ENCODE measurements at places on chromosomes 3 and 15.

DNA sequence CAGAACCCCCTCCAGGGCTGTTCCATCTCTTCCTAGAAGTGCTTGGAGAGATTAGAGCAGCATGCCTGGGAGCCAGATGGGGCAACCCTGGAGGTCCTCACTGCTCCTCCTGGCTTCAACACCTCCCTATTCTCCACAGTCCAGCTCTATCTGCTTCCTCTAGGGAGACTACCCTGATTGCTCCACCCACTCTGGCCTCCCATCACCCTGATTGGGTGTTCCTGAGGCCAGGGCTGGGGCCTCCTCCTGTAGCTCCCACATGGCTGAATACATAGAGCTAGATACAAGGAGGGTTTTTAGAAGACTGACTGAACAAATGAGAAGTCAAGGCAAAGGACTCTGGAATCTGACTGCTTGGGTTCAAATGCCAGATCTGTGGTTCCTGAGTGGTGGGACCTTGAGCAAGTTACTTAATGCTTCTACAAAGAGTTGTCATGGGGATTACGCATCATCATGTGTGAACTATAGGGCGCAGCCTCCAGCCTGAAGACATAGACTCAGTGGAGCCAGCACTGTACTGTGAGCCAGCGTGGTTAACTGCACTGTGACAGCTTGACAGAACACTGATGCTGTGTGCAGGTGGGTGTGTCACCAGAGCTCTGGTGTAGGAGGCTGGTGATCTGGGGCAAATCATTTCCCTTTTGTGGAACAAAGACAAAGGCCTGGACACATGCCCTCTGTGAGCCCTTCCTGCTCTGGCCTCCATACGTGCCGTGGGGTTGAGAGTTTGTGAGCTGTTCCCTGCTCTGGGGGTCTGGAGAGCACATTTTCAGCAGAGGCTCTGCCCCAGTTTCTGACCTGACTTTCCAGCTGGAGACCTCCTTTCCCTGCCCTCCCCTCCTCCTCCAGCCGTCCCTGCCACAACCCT lies 74.8 kb downstream of the SCN5A start:
- no peak for DNase-seq

DNA sequence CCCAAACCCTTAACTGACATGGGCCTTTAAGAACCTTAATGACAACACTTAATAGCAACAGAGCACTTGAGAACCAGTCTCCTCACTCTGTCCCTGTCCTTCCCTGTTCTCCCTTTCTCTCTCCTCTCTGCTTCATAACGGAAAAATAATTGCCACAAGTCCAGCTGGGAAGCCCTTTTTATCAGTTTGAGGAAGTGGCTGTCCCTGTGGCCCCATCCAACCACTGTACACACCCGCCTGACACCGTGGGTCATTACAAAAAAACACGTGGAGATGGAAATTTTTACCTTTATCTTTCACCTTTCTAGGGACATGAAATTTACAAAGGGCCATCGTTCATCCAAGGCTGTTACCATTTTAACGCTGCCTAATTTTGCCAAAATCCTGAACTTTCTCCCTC lies 49.9 kb downstream of the PGPEP1L start:
- no peak for DNase-seq

- DNase-seq, result no peak
These were observed 463.9 kb downstream of the MFSD1 start for GRCh38 chr3:159265705-159266104.

GRCh38 chr15:87155771-87156170 lies 1076.1 kb downstream of the AGBL1 start:
- no peak for DNase-seq

DNA sequence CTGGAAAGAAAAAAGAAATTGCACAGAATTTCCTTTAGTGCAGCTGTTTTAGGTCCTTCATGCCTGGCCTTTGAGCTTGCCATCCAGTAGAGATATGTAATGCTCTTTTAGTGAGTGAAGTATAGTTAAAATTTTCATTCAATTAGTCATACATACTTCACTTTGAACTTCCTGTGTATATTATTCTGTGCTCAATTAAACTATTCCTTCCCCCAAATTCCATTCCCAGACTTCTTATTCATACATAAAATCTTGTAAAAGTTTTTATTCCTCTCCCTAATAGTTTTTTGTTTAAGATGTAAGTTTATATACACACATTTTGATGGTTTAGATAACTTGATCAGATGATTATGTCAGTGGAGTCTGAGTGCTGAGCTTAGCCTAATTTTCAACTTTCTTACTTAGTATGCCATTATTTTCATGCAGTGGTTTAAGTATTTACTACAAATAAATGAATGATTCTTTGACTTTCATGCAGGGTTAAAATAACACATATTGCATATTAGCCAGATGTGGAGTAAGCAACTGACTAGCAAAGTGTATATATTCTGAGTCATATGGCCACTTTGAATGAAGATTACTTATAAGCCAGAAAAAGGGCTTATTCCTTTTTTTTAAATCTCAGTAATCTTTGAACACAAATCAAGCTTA lies 42.5 kb upstream of the ABHD10 start:
- DNase-seq, result no peak

GRCh38 chr3:194971965-194972364 lies 286.3 kb downstream of the FAM43A start:
- DNase-seq, result no peak

GRCh38 chr15:47824147-47824546 lies 106.8 kb downstream of the SEMA6D start:
- DNase-seq, result no peak

- no peak for DNase-seq
These were observed 50.0 kb downstream of the TRIM42 start for GRCh38 chr3:140727886-140728285.

GRCh38 chr3:64291345-64291744 lies 66.1 kb upstream of the PRICKLE2 start:
- DNase-seq, result no peak

- no peak for DNase-seq
These were observed 362.8 kb downstream of the CHST2 start for GRCh38 chr3:143482106-143483088.

DNA sequence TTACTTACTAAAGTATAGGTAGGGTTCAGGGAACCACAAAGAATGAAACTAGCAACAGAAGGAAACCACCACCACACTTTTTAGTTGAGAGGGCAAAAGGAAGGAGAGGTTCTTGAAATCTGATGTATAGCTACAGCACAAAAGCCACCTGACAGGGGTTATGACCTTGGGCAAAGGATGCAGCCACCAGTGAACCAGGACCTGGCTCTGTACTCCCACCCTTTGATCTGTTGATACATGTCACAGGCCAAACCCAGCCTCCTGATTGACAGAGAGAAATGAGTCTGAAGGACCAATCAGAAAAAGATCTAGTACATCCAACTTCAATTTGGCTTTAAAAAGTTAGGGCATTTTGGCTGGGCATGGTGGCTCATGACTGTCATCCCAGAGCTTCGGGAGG lies 20.0 kb upstream of the BLM start:
- no peak for DNase-seq

DNA sequence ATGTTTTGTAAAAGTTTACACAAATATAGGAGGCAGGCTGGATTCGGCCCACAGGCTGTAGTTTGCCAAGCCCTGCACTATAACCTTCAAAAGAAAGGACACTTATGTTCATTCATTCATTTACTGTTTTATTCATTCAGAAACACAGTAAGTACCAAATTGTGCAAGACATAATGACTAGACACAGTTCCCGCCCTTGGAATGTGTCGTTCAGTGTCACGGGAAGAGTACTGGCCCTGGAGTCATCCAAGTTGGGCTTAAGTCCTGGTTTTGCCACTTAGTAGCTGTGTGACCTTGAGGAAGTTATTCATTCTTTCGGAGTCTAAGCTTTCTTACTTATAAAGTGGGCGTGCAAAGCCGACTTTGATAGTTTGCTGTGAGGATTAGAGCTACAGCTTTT lies 22.0 kb downstream of the COLQ start:
- no peak for DNase-seq

- no peak for DNase-seq
These were observed 33.0 kb downstream of the SNRK start for GRCh38 chr3:43319376-43319775.

DNA sequence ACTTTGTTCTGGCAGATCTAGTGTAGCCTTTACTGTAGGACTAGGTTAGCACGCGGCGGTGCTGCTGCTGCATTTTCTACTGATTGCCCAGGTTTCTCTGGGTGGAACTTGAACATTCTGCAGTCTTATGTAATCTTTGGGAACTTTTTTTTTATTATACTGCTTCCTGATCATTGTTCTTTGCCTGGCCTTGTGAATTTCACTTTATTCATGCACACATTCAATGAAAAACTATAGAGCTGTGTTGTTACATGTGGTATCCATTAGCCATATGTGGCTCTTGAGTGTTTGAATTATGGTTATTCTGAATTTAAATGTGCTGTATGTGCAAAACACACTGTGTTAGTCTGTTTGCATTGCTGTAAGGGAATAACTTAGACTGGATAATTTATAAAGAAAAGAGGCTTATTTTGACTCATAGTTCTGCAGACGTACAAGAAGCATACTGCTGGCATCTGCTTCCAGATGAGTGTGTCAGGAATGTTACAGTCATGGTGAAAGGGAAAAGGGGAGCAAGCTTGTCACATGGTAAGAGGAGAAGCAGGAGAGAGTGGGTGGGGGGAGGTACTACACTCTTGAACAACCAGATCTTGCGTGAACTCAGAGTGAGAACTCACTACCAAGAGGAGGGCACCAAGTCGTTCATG lies 26.5 kb downstream of the MEF2A start:
- no peak for DNase-seq

- no peak for DNase-seq
These were observed 133.6 kb upstream of the RAP2B start for GRCh38 chr3:153028381-153028780.

- DNase-seq, result no peak
These were observed 16.1 kb upstream of the STRIT1 start for GRCh38 chr3:155309581-155309980.

GRCh38 chr3:165839296-165840076 lies 2.3 kb upstream of the BCHE start:
- no peak for DNase-seq

DNA sequence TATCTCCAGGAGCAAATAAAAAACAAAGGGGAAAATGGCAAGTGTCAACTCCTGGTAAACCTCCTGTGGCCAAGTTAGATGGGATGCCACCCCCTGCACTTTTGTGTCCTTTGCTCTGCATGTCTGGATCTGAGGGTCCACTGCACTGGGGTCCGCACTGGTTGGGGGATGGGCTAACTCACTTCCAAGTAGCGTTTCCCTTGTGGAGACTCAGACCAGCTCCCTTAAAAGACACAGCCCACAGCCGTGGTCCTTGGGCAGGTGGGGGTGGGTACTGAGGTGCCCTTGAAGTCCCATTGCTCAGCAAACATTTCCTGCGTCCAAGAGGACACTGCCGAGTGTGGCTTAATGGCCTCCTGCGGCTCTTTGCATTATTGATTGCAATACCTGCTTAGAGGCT lies 188.2 kb downstream of the MEGF11 start:
- DNase-seq, result no peak

GRCh38 chr3:106184540-106185457 lies 316.0 kb upstream of the CBLB start:
- no peak for DNase-seq

DNA sequence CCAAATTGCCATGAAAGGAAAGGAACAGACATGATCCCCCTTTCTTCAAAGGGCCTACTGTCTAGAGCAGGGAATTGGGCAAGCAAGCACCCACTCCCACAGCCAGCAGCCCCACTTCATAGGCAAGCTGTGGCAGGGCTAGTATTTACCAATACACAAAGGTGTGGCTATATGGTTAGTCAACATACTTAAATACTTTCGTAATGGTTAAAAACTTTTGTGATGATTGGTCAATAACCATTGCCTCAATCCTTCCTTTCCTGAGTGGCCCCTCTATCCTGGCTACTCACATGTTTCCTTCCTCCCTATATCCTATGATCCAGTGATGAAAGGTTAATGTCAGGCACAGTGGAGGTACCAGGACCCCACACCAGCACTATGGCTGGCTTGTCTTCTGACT lies 30.1 kb upstream of the ARL8B start:
- no peak for DNase-seq

DNA sequence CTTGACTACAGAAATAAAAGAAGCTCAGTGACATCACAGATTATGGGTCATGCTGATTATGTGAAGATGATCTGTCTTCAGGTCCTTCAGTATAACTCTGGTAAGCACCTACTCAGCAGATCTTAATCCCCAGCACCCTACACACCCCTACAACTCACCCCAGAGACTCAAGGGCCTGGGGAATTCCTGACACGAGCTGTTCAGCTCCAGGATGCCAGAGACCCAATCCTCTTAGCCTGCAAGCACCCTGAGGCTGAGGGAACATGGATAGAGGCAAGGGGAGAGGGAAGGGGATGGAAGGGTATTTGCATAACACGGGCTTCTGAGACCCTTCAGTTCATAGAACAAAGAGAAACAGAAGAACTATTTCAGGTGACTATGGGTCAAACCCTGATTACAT lies 13.0 kb downstream of the GLB1 start:
- no peak for DNase-seq

- no peak for DNase-seq
These were observed 178.0 kb upstream of the UMPS start for GRCh38 chr3:124552224-124552623.
